EL (cell line): ENCODE measurements at places on chromosomes 7 and 10.
A peak's percentile ranks its signal among the peaks of the same experiment; 100 is the strongest.

- DNase-seq: no peak
Measured at GRCh38 chr7:15330943-15331342, 230.9 kb downstream of the AGMO start.

DNA sequence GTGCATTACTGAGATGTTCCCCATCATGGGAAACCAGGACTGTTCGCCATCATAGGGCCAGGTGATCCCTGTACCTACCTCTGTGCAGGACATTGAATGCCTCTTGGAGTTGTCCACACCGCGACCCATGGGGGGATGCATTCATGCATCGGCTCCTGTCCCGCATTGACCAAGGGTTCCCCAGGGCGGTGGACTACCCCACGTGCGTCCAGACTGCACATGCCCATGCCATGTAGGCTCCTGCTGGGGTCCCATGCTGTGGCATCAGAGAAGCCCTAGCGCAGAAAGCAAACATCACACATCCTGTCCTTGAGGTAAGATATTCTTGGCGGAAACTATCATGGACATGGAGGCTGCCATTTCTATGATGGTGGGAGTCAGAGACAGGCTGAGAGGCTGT is 121.6 kb upstream of the UNC5B start:
- DNase-seq: no peak

- DNase-seq: no peak
Measured at GRCh38 chr7:111029141-111029572, 61.8 kb upstream of the LRRN3 start.

GRCh38 chr7:47502240-47502877 is 79.6 kb downstream of the TNS3 start:
- no peak for DNase-seq

DNA sequence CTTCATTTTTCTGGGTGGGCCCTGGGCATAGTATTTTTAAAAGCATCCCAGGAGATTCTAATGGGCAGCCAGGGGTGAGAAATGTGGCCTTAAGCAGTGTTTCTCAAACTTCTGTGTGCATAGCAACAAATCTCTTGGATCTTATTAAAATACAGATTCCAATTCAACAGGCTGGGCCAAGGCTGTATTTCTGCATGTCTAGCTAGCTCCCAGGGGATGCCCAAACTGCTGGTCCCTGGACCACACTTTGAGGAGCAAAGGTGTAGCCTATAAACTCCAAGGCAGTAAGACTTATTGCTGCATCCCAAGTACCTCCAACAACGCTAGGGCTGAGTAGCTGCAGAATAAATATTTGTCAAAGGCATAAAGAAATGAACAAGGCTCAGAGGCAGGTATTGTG is 292.9 kb upstream of the ZMIZ1 start:
- DNase-seq: no peak

DNA sequence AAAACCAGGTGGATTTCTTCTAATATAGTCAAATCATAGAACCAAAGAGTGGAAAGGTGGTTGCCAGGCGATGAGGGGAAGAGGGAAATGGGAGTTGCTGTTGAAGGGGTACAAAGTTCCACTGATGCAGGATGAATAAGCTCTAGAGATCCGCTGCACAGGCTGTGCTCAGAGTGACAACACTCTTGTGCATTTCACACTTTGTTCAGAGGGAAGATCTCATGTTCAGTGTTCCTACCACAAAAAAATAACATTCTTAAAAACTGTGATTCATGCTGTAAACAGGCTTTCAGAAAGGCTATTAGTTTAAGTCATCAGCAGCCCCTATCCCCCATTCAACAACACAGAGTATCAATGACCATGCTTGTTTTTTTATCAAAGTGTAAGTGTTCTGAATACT is 213.8 kb downstream of the COBL start:
- DNase-seq: peak; percentile 58

DNA sequence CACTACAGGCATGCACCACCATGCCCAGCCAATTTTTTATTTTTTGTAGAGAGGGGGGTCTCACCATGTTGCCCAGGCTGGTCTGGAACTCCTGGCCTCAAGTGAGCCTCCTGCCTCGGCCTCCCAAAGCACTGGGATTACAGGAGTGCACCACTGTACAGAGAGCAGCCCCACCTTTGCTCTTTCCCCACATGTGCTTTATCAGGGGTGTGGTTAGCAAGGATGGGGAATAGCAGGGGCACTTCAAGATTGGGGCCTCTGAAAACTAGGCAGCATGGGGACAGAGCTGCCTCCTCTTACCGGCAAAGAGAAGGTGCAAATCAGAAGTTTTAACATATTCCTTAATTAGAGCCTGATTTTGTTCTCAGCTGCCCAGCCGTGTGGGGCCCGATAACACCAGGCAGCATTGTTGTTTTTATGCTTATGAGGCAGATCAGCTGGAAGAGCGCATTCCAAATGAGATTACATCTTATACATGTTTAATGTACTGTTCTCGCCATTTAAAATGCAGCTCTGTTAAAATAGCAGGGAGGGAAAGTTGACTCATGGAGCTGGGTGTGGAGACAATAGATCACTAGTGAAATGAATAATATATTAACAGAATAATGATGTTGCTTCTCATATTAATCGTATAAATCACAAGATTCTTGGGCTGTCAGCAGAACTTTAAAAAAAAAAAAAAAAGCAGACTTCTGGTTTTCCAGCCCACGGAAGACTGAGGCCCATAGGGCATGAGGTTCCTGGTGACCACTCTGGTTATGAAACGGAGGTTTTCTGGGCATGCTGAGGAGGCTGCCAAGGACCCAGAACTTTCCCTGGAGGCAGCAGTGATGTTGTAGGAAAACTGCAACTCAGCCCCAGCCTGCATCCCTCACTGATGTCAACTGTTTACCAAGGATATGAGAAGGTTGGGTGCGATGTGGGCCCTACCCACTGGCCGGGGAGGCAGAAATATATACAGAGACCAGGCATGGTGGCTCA is 62.5 kb downstream of the TMEM130 start:
- DNase-seq: no peak

DNA sequence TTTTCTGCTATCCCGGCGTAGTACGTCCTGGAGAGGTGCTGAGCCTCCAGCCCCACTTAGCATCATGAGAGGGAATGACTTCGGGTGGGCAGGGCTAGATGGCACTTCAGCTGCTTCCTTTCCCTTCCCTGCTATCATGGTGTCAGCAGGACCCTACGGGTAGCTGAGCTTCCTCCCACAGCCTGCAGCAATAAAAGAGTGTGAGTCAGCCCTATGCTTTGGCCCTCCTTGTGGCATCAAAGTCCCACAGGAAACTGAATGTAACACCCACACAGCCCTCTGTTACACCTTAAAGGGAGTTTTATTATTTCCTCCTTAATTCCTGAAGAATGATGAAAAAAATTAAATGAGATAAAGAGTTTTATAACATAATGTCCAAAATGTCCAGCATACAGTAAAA is 458.1 kb downstream of the RPS24 start:
- DNase-seq: peak; percentile 55

DNA sequence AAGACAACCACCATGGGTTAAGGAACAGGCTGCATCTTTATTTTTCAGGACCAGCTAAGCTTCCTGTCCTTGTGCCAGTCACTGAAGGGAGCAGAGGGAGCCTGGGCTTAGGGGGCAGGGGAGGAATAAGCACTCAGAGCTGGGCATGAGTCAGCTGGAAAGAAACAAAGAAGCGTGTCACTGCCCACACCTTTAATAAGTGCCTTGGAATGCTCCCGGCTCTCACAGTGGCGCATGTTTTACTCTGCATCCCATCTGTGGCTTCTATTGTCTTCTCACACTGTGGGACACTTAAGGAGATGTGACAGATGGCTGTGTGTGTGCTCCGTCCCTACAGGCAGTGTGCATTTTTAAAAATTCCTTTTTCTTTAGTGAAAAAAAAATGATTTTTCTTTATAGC is 71.7 kb downstream of the MTURN start:
- DNase-seq: peak; percentile 55

DNA sequence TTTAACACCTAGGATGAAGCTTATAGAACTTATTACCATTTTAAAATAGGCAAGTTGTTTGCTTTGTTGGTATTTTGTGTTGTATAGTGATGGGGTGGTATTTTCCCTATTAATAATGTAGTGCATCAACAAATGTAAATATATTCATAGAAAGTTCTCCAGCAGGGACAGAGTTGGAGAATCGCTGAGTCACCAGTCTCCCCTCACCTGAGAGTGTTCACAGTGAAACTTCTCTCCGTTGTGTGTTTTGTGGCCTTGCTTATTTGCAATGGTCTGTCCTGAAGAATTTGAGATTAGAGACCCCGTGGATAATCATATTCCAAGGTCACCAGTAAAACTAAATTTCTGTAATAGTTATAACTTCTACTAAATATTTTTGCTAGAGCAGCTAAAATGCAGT is 51.0 kb downstream of the HDAC9 start:
- DNase-seq: no peak

GRCh38 chr10:17747883-17748550 is 4.0 kb upstream of the TMEM236 start:
- DNase-seq: no peak

- DNase-seq: peak; percentile 50
Measured at GRCh38 chr7:127581716-127582115, 3.7 kb downstream of the GCC1 start.

DNA sequence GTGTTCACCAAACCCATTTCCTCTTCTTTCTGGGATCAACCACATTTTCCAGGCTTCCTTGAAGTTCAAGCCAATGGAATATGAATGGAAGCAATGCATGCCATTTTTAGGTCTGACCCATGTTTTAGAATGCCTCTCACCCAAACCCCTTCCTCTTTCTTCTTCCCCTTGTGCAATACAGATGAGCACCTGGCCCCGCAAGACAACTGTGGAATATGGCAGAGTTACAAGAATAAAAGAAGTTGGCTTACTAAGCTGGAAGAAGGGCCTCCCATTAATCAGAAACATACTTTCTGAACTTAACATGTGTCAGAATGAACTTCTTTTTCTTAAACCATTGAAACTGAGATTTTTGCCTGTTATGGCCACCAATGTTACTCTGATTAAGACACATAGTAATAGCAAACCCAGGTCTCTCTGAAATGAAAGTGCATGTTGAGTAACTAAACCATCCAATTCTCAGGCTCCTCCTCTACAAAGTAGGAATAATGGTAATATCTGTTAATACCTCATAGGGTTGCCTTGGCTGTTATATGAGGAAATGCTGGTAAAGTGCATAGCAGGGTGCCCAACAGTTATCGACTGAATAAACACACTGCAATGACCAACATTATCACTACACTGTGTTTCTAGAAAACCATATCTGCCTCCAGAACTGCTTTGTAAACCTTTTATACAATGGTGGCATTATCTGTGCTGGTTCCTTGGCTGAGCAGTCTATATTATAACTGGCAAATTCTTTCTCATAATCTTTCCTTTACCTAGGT is 382.2 kb upstream of the NRP1 start:
- no peak for DNase-seq

GRCh38 chr10:76356557-76356956 is 925.1 kb downstream of the LRMDA start:
- peak; percentile 57 for DNase-seq

DNA sequence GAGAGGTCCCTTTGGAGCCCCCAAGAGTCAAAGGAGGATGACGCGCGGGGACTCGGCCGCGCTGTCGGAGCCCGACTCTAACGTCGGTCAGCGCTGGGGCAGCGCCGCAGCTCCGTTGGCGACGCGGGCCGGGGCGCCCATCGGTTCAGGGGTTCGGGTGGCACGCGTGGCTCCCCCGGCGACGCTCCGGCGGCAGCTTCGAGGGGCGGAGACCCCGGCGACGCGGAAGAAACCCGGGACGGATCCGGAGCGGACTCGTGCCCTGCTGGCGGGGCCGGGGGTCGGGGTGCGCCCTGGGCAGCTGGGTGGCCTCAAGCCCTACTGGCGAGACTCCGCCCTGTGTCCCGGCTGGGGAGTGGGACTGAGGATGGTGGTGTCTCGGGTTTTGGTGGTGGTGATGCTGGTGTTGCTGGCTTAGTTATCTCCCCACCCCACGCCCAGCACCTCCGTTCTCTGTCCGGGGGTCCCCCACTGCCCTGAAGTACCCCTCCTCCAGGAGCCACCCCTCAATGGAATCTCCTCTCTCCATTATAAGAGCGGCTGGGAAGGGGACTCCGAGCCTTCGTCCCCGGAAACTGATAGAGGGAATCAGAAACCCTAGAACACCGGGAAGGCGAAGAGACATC is at the start of gene NAT16:
TSS of gene NAT16 (minus strand) at position 164 of the 626 bp plus-strand sequence. CDS start 5,486 bp downstream, outside the sequence.
- no peak for DNase-seq

GRCh38 chr10:86387178-86387794 is 20.7 kb upstream of the GRID1 start:
- DNase-seq: no peak

GRCh38 chr10:95355301-95355700 is 64.5 kb upstream of the PDLIM1 start:
- no peak for DNase-seq

GRCh38 chr7:110590415-110590814 is 500.5 kb upstream of the LRRN3 start:
- DNase-seq: no peak

- no peak for DNase-seq
Measured at GRCh38 chr7:157691586-157692459, 355.0 kb downstream of the DNAJB6 start.

DNA sequence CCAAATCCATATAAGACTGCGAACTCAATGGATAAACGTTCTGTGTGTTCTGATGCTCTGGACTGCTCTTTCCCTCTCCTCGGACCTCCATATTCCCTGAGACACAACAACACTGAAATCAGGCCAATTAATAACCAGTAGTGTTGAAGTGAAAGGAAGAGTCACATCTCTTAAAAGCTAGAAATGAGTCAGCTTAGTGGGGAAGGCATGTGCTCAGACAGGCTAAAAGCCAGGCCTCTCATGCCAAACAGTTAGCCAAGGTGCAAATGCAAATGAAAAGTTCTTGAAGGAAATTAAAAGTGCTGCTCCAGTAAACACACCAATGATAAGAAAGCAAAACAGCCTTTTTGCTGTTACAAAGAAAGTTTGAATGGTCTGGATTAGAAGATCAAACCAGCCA is 29.3 kb downstream of the TNS3 start:
- DNase-seq: peak; percentile 69

- peak; percentile 98 for DNase-seq
Measured at GRCh38 chr10:14588084-14588937, 186.4 kb downstream of the FAM107B start.

DNA sequence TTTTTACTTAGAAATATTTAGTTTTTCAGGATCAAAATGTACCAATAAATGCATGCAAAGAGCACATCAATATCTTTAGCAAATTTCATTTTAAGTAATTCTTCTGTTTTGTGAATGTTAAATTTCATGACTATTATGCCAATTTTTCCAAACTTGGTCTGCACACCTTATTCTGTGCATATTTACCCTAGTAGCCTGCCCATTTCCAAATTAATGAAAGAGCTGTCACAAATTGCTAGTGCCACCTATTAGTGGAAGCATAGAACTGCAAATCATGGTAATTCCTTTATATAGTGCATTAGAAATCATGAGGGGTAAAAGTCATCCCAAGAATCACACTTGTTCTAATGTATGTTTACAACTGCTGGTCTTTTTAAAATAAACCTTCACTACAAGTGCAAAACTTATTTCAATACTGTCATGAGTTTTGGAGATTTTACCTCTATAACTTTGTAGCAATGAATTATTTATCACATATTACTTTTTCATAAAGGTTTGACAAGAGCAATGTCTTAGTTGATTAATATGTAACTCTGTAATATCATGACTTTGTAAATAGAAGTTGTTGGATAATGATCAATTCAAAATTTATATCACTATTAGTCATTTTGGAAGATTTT is 5.7 kb downstream of the SEMA3A start:
- DNase-seq: peak; percentile 33
